ENCODE measurements at places on chromosomes 13 and 19.

GRCh38 chr13:89923736-89924135 lies 1423.8 kb upstream of the MIR17HG start:
- no peak for DNase-seq

GRCh38 chr13:20778311-20778710 lies 4.5 kb upstream of the EEF1AKMT1 start:
- no peak for DNase-seq

DNA sequence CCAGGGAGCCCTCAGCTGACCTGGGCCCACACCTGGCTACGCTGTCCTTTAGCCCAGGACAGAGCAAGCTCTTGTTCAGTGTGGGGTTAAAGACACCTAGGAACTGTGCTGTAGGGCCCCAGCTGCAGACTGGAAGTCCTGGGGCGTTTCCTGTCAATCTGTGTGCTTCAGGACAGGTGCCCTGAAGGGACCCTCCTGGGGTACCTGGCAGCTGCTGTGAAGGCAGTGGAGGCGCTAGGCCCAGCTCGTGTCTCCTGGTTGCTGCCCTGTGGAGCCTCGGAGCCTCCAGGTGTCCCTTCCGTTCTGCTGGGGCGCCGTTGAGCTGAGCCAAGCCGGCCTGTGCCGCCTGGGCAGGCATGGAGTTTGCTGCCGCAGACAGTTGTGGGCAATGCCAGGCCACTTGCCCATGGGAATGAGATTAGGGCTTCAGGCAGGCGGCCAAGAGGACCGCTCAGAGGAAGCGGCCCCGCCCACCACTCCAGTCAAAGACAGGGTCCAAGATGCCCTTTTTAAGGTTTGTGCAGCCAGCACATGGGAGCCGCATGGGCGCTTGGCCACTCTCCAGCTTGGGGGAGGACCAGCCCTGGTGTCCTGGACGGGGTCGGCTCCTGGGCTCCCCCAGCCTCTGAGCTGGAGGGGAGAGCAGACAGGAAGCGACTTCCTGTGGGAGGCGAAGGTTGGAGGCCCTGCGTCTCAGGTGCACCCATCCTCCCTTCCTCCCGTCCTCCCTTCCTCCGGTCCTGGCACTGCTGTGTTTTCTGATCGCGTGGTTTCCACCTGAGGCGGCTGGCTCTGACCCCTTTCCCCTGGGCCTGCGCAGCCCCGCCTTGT lies 4.0 kb downstream of the PTBP1 start:
- no peak for DNase-seq

DNA sequence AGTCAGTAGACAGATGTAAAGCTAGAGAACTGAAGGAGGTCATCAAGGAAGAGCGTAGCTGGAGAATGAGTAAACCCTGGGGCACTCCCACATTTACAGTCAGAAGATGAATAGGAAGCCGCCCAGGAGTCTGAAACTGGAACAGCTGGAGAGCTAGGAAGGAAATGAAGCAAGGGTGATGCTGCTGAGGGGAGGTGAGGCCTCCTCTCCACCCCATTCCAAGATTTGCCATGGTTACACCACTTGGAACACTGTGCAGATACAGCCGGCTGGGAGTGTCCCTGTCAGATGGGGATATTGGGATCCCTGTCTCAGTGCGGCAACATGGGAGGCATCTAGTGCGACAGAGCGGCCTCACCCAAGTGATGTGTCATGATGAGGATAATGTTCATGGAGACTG lies 51.8 kb upstream of the GPI start:
- DNase-seq, result no peak

- DNase-seq, result no peak
These were observed 1.3 kb upstream of the UPF1 start for GRCh38 chr19:18830488-18830887.

DNA sequence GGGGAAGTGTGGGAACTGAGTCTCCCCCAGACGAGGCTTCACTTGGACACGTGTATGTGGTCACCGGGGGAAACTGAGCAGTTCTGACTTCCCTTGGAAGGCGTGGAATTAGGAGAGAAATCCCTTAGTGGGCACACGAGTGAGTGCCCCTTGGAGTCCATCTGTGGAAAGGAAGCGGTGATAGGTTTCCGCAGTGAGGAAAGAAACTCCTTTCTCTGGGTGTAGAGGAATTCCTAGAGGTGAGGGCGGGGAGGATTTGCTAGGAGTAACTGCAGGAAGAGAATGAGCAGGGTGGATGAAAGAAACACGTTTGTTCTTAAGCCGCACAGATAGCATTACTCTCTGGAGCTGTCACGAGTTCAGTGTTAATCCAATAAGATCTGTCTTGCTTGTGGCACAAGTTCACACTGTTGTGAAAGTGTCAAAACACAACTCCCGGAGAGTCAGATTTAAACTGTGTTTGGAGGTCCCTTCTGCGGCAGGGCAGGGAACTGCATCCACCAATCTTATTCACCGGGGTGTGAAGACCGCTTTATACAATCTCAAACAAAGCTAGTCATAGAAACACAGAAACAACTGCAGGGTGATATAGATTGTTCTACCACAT lies 1.2 kb downstream of the KL start:
- DNase-seq, result peak; percentile 59

DNA sequence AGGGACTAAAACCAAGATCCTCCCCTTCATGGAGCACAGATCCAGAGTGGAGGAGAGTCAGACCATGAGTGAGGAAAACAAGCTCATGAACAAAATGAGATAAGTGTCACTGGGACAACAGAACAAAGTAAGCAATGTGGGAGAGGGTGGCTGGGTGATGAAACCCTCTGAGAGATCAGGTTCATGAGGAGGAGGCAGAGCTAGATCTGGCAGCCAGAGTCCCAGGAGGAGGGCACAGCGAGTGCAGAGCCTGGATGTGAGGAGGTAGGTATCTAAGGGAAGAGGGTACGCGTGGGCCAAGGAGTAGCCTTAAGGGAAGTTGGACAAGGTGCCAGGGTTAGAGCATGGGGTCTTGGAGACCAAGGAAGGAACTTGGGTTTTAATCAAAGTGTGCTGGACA lies 1311.9 kb downstream of the UQCRFS1 start:
- DNase-seq, result no peak

DNA sequence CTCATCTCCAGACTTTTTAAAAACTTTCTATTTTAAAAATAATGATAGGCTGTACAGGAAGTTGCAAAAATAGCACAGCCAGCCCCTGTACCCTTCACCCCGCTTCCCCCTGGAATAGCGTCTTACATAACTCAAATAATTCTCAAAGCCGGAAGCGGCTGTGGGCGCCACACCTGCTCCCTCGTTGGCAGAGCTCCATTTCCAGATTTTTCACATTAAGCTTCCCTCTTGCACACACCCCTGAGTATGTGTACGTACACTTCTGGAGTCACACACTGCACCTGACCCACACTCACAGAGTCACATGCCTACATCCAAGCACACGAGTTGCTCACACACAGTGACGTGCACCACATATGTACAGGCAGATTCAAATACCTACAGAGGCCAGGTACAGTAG lies 24.9 kb upstream of the DPP9 start:
- no peak for DNase-seq

DNA sequence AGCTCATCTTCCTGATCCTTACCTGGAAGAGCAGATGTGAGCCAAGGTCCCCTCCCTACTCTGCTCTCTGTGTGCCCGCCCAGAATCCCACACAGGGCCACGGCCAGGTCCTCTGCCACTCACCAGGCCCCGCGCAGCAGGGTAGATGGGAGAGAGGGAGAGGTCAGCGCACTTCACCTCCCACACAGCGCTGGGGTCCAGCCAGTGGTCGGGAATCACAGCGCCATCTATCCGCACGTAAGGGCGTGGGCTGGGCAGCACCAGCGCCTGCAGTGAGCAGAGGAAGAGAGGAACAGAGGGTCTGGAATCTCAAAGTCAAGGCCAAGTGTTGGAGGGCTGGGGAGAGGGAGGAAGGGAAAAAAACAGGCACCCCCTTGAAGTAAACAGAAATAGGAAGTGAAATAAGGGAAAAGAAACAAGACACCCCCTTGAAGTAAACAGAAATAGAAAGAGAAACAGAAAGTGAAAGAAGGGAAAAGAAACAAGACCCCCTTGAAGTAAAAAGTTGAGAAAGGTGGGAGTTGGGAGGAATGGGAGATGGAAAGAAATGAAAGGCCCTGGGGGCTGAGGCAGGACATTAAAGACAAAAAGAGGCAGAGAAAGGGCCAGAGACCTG lies 7.0 kb upstream of the PLA2G4C start:
- no peak for DNase-seq

DNA sequence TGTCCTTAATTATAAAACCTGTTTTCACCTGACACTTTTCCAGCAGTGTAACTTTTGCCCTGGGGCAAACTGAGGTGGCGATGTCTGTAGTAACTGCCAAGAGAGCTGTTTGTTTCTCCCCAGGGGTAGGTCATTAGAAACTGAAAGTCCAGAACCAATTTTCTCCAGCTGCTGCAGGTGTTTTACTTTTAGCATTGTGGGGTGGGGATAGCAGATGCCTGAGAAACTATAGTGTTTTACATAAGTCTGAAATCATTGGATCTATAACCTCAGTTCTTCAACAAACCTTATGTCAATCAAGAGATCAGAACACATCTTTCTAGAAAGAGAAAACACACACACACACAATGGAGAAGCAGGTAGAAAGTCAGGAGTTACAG lies 92.7 kb downstream of the LHFPL6 start:
- DNase-seq, result peak; percentile 80

All from ELF-1 (cell line).